Fibroblast of mammary gland (primary cell): ENCODE measurements at places on chromosomes 12 and 14.

GRCh38 chr14:76765461-76765931, 4.2 kb downstream of the VASH1 start:
- DNase-seq, result no peak

DNA sequence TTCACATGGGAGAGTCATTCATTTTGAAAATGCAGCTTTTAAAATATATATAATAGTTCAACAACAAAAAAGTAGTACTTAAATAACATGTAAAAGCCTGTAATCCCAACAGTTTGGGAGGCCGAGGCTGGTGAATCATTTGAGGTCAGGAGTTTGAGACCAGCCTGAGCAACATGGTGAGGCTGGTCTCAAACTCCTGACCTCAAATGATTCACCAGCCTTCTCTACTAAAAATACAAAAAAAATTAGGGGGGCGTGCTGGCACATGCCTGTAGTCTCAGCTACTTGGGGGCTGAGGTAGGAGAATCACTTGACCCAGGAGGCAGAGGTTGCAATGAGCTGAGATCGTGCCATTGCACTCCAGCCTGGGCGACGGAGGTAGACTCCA, 256.3 kb upstream of the RGS6 start:
- peak; percentile 27 for DNase-seq

- DNase-seq, result no peak
These were observed 75.5 kb downstream of the PDE3A start for GRCh38 chr12:20443792-20444191.

DNA sequence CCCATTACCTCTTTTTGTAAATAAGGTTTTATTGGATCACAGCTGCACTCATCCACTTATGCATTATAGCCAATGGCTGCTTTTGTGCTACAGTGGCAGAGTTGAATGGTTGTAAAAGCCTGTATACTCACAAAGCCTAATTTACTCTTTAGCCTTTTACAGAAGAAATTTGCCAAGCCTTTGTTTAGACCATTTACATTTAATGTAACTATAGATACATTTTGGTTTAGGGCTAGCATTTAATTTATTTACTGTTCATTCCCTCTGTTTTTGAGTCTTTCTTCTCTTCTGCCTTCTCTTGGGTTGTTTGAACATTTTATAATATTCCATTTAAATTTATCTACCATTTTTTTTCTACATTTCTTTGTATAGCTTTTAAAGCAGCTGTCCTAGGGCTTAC, 217.1 kb upstream of the AMIGO2 start:
- no peak for DNase-seq

GRCh38 chr12:88575361-88575970, 4.8 kb downstream of the KITLG start:
- DNase-seq, result peak; percentile 43

GRCh38 chr14:81384900-81385299, 15.2 kb downstream of the STON2 start:
- DNase-seq, result peak; percentile 51

GRCh38 chr14:61644175-61644574, 51.1 kb upstream of the HIF1A start:
- DNase-seq, result no peak

- DNase-seq, result no peak
These were observed 1005.5 kb downstream of the NRXN3 start for GRCh38 chr14:79175671-79176070.

GRCh38 chr14:71952381-71953363, 20.4 kb downstream of the RGS6 start:
- peak; percentile 8 for DNase-seq

- DNase-seq, result no peak
These were observed 5.3 kb downstream of the CHGA start for GRCh38 chr14:92928258-92928629.

- DNase-seq, result no peak
These were observed 21.0 kb upstream of the MDM2 start for GRCh38 chr12:68786929-68787328.

GRCh38 chr12:91413581-91414546, 231.2 kb upstream of the DCN start:
- DNase-seq, result peak; percentile 55

GRCh38 chr14:27845902-27846301, 920.7 kb upstream of the FOXG1 start:
- no peak for DNase-seq

- DNase-seq, result peak; percentile 97
These were observed 327.2 kb downstream of the RAD51B start for GRCh38 chr14:68146818-68147217.

DNA sequence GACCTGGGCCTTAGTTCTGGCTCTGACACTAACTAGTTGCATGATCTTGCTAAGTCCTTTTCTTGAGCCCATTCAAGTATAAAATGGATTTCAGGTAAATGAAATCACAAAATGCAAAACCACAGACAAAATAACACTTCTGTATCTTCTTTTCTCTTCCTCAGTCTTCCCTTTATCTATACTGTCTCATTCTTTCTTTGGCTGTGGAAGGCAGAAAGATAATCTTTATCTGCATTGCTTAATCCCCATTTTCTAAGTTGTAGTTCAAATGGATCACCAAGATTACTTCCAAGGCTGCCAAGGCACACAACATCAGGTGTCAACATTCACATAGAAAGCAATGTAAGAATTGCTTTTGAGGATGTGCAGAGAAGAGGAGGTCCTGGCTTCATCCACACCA, 30.3 kb downstream of the TESPA1 start:
- DNase-seq, result no peak

GRCh38 chr14:51002406-51002999, 58.2 kb upstream of the PYGL start:
- no peak for DNase-seq

DNA sequence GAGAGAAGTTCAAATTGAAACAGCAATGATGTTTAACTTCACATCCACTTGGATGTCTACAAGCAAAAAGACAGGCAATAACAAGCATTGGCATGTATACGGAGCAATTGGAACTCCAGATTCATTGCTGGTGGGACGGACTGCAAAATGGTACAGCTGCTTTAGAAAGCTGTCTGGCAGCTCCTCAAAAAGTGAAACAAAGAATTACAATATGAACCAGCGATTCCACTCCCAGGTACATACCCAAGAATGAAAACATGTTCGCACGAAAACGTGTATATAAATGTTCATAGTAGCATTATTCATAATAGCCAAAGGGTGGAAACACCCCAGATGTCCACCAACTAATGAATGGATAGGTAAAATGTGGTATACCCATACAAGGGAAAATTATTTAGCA, 125.7 kb downstream of the HMGA2 start:
- no peak for DNase-seq

GRCh38 chr12:88638966-88639760, 58.9 kb upstream of the KITLG start:
- DNase-seq, result peak; percentile 61
